Left lung (tissue), 14 donors: ENCODE measurements at places on chromosomes 6 and 20. TPM values are rescaled to one million over a fixed set of nuclear protein-coding genes. Genes with fewer than 3 reads are reported as not detected.

FOXQ1 gene
- polyA plus RNA-seq: 2.9 TPM

NKAPL gene
- 1.3 TPM for polyA plus RNA-seq

DNAH8 gene
- 0.11 TPM for polyA plus RNA-seq

BACH2 gene
- 7.3 TPM for polyA plus RNA-seq

CGA gene
- 0.53 TPM for polyA plus RNA-seq

PBOV1 gene
- polyA plus RNA-seq: 0.18 TPM

DNA sequence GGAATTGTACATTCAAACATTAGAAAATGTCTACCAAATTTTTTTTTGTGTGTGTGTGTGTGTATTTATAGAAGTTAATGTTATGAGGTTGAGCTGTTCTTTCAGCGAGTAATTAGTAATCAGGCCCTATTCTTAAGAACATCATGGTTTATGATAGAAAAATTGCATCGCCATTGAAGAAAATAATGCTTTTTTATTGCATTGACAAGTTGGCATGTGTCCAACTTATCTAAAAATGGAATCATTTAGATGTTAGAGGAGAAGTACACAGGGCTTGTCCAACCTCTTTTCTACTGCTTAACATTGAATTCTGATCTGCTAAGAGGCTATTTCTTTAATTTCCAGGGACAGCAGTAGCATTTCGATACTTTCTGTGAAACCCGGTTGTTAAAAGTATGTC lies 61.6 kb upstream of the ADGRG6 start:
- DNase-seq: no peak

DNA sequence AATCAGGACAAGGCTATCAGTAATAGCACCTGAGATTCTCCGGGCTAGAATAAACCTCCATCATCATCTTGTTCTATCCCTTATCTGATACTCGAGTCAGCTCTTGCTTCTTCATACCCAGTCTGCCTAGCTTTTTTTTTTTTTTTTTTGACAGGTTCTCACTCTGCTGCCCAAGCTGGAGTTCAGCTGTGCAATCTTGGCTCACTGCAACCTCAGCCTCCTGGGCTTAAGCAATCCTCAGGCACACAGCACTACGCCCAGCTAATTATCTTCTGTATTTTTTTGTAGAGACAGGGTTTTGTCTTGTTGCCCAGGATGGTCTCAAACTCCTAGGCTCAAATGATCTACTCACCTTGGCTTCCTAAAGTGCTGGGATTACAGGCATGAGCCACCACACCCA lies 19.5 kb downstream of the SRSF6 start:
- no peak for DNase-seq

DNA sequence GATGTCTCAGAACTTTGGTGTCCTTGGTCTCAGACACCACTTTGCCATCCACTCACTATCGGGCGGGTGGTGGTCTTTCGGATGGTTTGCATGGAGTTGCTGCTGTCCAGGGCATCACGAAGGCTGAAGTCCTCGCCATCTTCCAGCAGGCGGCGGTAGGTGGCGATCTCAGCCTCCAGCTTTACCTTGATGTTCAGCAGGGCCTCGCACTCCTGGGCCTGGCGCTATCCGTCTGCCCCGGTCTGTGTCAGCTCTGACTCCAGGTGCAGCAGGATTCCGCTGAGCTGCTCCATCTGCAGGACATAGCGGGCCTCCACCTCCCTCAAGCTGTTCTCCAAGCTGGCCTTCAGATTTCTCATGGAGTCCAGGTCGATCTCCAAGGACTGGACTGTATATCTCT lies 36.0 kb downstream of the ZNF311 start:
- DNase-seq: no peak

DNA sequence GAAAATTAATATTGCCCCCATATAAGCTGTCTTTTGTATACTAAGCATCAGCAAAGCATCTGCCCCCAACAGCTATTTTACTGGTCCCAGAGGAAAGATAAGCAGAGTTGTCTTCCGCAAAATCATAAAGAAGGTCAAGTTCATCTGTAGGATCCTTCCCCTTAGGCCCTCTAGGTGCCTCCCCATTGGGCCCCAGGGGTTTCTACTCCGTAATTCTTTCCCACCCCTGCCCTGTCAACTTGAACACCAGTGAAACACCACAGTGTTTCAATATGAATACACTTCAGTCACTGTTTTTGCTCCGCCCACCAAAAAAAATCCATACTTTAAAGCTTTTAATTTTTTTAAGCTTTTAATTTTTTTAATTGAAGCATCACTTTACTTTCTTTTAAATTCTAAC lies 159.2 kb downstream of the ATXN1 start:
- DNase-seq: no peak

- DNase-seq: no peak
Observed at GRCh38 chr6:15213838-15214400, 31.9 kb upstream of the JARID2 start.

DNA sequence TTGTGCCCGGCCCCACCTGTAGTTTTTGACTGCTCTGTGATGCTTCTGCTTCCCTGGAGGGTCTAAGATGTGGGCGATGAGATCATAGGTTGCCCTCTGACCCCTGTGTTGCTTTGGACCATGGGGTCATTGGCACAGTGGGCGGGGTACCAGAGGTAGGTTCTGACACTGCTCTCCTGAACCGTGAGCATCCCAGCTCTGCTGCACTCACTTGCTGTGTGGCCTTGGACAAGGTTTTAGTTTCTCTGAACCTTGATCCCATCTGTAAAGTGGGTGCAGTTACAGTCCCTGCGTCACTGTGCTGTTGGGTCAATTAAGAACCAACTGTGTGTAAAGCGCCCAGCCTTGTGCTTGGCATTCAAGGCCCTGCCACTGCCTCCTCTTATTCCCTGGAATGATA lies 30.9 kb downstream of the SRC start:
- peak; percentile 16 for DNase-seq

GRCh38 chr6:49570474-49571079 lies 20.1 kb downstream of the C6orf141 start:
- DNase-seq: no peak

DNA sequence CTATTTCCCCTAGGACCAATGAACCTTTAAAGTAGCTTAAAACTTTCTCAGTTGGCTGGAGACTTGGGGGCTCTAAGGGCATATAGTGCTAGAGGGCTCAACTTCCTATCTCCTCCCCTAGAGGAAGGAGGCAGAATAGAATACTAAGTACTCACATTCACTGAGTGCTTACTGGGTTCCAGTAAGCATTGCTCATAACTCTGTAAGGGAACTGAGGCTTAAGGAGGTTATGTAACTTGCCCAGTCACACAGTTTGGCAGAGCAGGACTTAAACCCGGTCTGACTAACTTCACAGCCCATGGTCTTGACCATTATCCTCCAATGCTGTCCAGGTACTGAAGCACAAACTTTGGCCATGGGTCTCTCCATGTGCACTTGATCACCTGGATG lies 12.5 kb downstream of the SESN1 start:
- no peak for DNase-seq

DNA sequence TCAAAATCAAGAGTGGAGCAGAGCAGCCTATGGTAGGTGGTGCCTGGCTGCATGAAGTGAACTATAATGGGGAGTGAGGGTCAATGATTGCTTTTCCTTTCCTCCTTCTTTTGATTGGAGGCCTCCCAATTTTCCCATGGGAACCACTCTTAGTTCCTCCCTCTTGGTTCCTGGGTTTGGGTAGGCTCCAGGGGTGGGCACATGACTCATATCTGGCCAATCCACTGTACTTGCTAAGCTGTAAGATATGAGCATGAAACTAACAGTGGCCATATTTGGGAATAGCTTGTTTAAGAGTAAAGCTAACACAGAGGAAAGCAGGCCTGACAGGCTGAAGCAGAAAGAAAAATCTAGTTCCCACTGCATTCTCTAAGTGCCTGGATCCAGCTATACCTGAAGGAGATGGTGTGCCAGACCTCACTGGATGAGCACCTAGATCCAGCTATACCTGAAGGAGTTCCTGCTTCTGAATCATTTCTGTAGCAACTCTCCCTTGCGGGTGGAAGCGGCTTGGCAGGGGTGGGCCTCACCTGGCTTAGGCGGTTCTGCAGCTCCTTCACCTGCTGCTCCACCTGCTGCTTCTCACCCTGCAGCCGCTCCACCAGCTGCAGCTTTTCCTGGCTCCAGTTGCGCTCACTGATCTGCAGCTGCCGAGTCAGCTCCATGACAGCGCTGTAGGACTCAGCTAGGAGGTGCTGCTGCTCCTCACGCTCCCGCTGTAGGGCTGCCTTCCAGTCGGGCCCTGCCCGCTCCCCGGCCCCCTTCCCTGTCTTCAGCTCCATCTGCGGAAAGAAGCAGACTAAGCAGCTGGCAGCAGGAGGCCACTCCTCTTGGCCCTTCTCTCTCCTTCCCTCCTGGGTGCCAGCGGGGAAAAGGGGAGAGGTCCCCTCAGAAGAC lies 29.0 kb upstream of the DSN1 start:
- no peak for DNase-seq

DNA sequence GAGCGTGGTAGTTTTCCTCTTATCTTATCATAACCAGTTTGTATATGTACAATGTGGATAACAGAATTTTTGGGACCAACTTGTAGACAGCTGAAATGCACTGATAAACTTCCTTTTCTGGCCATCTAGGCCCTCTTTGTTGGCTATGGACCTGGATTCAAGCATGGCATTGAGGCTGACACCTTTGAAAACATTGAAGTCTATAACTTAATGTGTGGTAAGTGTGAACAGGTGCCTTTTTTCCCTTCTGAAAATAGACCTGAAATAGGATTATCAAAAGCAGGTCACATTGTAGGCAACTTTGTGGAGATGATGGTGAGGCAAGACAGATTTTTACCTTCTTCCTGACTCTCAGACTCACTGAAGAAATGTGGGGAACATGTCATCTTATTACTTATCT lies 67.8 kb downstream of the ENPP1 start:
- no peak for DNase-seq

- no peak for DNase-seq
Observed at GRCh38 chr6:139540276-139540675, 165.8 kb upstream of the CITED2 start.

GRCh38 chr6:112039431-112039770 lies 14.5 kb upstream of the CCN6 start:
- DNase-seq: no peak

DNA sequence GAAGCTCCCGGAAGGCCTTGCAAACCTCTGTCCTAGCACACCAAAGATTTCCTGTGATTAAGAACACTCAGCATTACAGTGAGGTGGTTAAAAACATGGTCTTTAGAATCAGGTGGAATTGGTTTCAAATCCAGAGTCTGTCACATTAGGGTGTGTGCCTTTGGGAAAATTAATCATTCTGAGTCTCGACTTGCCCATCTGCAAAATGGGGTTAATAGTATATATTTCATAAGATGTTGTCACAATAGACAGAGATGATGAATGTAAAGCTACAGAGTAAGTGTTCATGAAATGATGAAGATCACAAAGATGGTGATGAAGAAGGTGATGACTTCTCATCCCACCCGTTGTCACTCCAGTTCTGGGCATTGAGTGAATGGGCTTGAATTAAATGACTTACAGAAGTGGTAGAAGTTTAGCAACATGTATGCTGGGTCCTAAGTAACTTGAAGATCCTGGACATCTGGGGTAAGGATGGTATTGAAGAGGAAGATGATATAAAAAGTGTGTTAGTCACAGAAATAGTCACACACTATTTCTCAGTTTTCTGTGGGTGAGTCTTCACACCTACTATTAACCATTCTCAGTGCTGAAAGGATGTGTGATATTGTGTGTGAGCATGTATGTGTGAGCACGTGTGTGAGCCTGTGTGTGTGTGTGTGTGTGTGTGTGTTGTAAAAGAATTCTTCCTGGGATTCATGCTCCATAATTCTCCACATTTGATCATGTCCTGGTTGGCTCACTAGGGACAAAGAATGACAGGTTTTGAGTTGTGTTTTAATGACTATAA lies 28.0 kb upstream of the NEDD9 start:
- DNase-seq: no peak

DNA sequence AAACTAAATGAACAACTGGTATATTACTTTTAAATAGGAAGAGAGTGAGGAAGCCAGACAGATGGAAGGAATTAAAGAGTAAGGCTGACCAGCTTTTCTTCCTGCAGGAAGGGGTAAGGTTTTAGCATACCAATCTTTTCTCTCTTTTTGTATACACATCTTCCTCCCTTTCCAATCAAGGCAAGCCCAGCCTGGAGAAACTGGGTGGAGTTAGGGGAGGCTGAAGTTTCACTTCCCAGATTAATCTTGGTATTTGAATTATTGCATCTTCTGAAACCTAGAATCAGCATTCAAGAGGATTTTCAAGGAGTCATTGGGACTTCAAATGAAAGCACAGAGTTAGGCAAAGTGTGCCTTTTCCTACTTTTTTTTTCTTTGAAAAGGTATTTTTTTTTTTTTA lies 33.1 kb downstream of the TMEM14A start:
- DNase-seq: no peak

DNA sequence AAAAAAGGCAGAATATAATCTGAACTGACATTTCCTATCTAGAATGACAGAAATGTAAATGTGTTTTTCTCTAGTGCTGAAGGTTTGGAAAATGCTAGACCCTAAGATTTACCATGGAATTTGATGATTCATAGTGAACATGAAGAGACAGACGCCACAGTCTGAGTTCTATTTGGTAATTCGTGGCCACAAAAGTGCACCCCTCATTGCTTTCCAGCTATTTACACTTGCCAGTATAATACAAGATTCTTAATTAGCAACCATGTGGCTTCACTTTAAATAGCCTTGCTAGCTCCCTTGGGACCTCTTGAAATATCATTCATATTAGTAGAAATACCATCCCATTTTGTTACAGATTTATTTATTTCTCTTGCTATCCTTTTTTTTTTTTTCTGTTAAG lies 636.8 kb downstream of the PRKN start:
- no peak for DNase-seq

DNA sequence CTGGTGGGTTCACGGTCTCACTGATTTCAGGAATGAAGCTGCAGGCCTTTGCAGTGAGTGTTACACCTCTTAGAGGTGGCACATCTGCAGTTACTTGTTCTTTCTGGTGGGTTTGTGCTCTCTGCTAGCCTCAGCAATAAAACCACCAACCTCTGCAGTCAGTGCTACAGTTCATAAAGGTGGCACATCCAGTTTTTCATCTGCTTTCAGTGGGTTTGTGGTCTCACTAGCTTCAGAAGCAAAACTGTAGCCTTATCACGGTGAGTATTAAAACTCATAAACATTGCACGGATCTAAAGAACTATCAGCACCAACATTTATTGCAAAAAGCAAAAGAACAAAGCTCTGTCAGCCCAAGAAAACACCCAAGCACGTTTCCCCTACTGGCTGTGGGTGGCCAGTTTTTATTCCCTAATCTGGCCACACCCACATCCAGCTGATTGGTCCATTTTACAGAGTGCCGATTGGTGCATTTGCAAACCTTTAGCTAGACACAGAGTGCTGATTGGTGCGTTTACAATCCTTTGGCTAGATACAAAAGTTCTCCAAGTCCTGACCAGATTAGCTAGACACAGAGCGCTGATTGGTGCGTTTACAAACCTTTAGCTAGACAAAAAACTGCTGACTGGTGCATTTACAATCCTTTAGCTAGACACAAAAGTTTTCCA lies 3.4 kb upstream of the TMEM14C start:
- DNase-seq: no peak
